ENCODE measurements at places on chromosomes 2 and 18.

DNA sequence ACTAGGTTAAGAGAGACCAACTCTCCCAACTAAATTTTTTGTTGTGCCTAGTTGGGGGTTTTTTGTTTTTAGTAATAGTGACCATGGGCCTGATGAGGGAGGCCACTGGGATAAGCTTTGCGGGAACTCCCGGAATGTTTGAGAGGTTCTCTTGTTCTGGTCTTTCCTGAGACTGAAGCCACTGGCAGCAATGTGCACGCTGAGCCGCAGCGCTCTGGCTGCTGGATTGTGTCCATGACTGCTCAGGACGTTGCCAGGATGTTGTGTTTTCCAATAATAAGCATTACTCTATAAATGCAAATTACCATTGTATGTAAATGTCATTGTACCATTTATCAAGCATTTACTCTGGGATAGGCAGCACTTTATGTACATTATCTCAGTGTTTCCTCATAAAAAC is 126.1 kb downstream of the GALNT1 start:
- no peak for DNase-seq

DNA sequence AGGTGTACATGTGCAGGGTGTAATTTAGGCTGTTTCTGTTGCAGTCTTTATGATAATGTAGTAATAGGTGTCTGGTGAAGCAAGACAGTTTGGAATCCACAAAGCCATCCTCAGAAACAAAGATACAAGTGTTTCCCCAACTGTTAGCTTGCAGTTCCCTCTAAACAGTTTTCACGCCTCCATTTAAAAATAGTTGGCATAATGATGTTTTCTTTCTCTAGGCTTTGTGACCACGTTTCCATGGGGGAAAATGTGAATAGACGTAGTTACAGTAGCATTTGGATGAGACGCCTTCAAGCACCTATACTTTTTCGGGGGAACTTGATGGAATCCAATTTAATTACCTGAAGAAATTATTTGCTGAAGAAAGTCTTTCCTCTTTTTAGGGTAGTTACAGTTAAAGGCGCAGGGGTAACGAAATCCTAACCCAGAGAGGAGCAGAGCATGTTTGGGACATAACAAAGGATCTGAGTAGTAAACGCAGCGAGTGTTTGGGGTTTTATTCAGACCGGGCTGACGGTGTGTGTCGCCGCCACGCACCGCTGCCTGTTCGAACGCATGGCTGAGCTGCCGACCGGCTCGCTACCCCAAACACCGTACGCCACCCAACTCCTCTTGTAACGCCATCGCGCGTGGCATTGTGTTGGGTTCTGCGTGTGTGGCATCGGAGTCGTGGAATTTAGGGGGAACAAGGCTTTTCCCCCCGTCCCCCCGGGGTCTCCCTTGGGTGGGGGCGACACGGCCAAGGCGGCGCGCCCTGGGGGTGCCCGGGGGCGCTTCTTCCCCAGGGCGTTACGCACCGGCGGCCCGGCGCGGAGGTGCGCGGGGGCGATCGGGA is 681 bp upstream of the NRP2 start:
- no peak for DNase-seq

GRCh38 chr2:61356261-61356957 is 114.5 kb downstream of the USP34 start:
- DNase-seq: no peak

GRCh38 chr2:225400060-225400511 is 576 bp downstream of the NYAP2 start:
- no peak for DNase-seq

GRCh38 chr2:223855426-223855825 is 18.0 kb upstream of the AP1S3 start:
- no peak for DNase-seq

DNA sequence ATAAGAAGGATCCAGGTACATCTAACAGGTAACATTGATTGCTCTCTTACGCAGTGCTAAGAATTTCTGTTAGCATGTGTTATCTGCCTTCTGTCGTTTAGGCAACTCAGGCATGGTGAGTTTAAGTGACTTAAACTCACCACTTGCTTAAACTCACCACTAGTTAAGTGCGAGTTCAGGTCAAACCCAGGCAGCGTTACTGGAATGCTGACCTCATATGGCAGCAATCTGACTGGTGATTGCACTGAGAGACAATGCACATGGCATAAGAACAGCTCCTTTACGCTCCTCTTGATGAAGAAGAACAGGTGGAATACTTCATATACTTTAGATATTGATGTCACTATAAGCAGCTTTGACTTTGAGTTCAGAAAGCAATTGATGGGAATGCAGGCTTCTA is 954.1 kb downstream of the SOCS6 start:
- no peak for DNase-seq
